ENCODE measurements at places on chromosomes 11 and 22.

GRCh38 chr11:47917599-47918369, 62.6 kb upstream of the PTPRJ start:
- no peak for DNase-seq
- no peaks in the 10 kb centered on the region for H3K36me3 ChIP-seq
- H3K4me1 ChIP-seq = peaks cover 34% of the 10 kb centered on the region
- no peaks in the 10 kb centered on the region for H3K27me3 ChIP-seq
- no peak overlapping the region for H3K27ac ChIP-seq

DNA sequence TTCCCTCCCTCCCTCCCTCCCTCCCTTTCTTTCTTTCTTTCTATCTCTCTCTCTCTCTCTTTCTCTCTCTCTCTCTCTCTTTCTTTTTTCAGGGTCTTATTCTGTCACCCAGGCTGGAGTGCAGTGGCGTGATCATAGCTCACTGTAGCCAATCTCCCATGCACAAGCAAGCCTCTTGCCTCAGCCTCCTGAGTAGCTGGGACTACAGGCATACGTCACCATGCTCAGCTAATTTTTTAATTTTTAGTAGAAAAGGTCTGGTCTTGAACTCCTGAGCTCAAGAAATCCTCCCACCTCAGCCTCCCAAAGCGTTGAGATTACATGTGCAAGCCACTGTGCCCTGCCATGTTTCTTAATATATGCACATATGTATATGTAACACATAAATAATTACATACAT, 19.0 kb downstream of the TSKU start:
- H3K4me1 ChIP-seq = no peaks in the 10 kb centered on the region
- H3K27ac ChIP-seq = no peak overlapping the region
- H3K36me3 ChIP-seq = no peaks in the 10 kb centered on the region
- DNase-seq = no peak
- H3K27me3 ChIP-seq = no peaks in the 10 kb centered on the region
- H3K4me3 ChIP-seq = no peak overlapping the region

- no peak for DNase-seq
- no peaks in the 10 kb centered on the region for H3K27me3 ChIP-seq
- H3K36me3 ChIP-seq = peaks cover 42% of the 10 kb centered on the region
- H3K4me1 ChIP-seq = peaks cover 17% of the 10 kb centered on the region
- no peak overlapping the region for H3K4me3 ChIP-seq
Observed at GRCh38 chr22:23834793-23835483, 3.9 kb downstream of the DERL3 start.

DNA sequence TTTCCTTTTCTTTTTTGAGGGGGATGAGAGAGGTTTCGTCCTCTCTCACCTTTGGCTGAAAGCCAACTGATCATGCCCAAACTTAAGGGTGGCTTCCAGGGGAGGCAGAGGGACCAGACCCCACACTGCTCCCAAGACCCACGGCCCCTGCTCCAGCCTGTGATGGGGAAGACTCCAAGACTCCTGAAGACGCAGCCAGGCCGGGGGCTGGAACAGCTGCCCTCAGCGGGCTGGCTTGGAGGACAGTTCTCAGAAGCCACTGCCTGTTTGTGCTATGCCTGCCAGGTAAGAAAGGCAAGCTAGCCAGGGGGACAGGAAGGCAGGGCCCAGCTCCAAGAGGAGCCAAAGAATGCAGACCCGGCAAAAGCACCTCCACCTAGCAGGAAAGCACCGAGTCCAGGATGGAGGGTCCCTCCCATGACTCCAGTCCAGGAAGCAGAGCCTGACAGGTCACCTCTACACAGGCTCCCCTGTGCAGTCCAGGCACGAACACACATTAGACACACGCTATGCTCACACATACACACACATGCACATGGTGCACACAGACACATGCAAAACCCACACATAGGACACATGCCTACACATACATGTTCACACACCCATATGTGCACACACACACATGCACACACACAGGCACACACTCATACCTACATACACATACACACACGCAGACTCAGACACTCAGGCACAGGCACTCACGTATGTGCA, 31.3 kb downstream of the GNB1L start:
- H3K27ac ChIP-seq = no peak overlapping the region
- H3K4me3 ChIP-seq = no peak overlapping the region
- no peaks in the 10 kb centered on the region for H3K36me3 ChIP-seq
- no peak for DNase-seq
- H3K27me3 ChIP-seq = no peaks in the 10 kb centered on the region

DNA sequence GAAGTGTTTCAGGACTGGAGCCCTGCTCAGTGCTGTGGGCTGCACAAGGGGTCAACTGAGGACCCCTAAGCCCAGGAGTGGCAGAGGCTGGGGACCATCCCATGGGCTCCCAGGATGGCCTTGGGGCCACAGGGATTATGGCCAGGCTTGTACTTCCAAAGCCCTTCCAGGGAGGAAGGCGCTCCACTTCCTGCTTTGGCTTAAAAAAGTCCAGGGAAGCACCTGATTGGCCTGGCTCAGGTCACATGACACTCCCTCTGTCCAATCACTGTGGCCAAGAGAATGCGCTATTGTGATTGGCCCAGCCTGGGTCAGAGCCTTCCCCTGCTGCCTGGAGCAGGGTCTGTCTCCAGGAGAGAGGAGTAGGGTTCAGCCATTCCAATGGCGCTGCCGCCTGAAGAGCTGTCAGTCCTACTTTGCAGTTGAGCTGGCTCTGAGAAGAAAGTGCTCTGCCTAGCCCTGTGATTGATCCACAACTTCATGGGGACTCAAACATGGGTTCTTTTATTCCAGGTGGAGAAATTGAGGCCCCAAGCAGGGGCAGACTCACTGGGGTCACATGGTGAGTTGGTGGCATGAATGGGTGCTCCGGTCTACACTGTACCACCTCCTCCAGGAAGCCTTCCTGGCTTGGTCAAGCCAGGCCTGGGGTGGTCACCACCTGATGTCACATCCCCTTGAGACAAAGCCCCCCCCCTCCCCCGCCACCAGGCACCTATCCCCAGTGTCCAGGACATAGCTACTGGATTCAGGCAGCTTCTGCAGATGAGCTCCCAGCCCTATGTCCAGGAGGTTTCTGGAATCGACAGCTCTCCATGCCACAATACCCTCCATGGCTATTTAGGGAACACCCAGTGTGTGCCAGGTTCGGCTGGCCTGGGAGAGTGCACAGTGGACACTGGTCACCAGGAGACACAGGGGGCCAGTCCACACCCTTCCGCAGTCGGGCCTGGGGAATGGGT, 48.2 kb downstream of the RTN4R start:
- no peaks in the 10 kb centered on the region for H3K4me1 ChIP-seq
- no peaks in the 10 kb centered on the region for H3K27me3 ChIP-seq
- H3K36me3 ChIP-seq = no peaks in the 10 kb centered on the region
- no peak overlapping the region for H3K4me3 ChIP-seq
- no peak overlapping the region for H3K27ac ChIP-seq
- no peak for DNase-seq

GRCh38 chr11:44199816-44200215, 104.3 kb downstream of the EXT2 start:
- H3K36me3 ChIP-seq = peaks cover 2% of the 10 kb centered on the region
- no peak overlapping the region for H3K4me3 ChIP-seq
- no peak overlapping the region for H3K27ac ChIP-seq
- no peak for DNase-seq
- H3K27me3 ChIP-seq = no peaks in the 10 kb centered on the region
- H3K4me1 ChIP-seq = no peaks in the 10 kb centered on the region

GRCh38 chr11:68347841-68348240, 35.5 kb downstream of the LRP5 start:
- no peaks in the 10 kb centered on the region for H3K36me3 ChIP-seq
- no peak overlapping the region for H3K4me3 ChIP-seq
- no peaks in the 10 kb centered on the region for H3K4me1 ChIP-seq
- no peaks in the 10 kb centered on the region for H3K27me3 ChIP-seq
- no peak overlapping the region for H3K27ac ChIP-seq

DNA sequence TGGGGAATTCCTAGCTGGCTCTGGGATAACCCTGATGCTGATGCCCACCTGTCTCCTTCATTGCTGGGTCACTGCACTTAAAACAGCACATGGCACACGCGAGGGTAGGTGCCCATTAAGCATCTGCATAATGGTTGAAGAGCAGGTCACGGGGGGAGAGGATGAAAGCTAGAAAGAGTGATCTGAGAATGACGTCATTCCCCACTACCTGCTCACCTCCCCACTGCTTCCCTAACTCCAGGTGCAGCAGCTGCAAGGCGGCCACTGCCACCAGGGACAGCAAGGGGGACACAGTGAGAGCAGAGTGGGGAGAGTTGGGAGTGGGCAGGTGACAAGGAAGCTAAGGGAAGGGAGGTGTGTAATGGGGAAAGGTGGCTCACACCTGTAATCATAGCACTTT, 27.0 kb downstream of the ADA2 start:
- H3K36me3 ChIP-seq = no peaks in the 10 kb centered on the region
- no peaks in the 10 kb centered on the region for H3K4me1 ChIP-seq
- no peak overlapping the region for H3K27ac ChIP-seq
- no peaks in the 10 kb centered on the region for H3K27me3 ChIP-seq
- DNase-seq = no peak

DNA sequence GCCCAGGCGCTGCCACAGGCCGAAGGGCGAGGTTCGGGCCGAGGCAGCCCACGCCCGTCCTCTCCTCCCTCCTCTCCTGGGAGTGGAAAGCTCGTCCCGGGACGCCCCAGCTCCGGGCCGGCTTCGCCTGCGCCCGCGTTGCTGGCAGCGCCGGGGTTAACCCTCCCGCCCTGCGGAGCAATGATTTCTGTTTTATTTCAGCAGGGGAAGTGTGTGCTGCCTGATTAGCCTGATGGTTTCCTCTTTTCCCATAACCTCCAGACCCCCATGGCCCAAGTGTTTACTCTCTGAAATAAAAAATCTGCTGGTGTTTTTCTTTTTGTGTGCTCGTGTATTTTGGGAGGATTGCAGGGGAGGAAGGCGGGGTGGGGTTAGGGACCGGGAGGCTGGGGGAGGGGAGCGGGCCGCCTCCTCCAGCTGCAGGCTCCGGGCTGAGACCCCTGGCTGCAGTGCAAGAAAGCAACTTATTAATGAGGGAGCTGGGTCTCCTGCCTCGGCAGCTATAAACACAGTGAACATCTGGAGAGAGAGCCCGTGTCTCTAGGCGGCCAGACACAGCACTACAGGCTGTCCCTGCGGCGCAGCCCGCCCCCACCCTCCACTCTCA, 38.6 kb downstream of the ETS1 start:
- DNase-seq = no peak
- no peaks in the 10 kb centered on the region for H3K27me3 ChIP-seq
- H3K4me3 ChIP-seq = peak overlapping the region; percentile 60
- peak overlapping the region; percentile 57 for H3K27ac ChIP-seq
- H3K4me1 ChIP-seq = peaks cover 42% of the 10 kb centered on the region

DNA sequence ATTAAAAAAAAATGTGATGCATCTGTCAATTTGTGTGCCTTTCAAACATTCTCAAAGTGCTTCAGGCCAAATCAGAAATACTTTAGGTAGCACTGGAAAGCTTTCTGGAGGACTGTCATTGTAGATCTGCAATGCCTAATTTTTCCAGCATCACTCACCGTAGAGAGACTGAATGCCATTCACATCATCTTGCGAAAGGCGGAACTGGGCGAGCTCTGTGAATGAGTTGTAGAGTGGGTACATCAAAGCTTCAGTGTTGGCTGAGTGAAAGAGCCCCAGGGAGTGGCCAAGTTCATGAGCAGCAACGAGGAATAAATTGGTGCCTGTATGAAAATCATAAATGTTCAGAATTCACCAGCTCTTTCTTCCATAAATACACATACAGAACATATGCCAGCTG, 4.0 kb downstream of the MMP10 start:
- no peak overlapping the region for H3K4me3 ChIP-seq
- no peaks in the 10 kb centered on the region for H3K4me1 ChIP-seq
- no peak overlapping the region for H3K27ac ChIP-seq

GRCh38 chr11:17428925-17429324, 40.5 kb upstream of the KCNJ11 start:
- no peak overlapping the region for H3K4me3 ChIP-seq
- H3K4me1 ChIP-seq = no peaks in the 10 kb centered on the region
- H3K36me3 ChIP-seq = no peaks in the 10 kb centered on the region
- H3K27me3 ChIP-seq = peaks cover 7% of the 10 kb centered on the region
- DNase-seq = no peak

DNA sequence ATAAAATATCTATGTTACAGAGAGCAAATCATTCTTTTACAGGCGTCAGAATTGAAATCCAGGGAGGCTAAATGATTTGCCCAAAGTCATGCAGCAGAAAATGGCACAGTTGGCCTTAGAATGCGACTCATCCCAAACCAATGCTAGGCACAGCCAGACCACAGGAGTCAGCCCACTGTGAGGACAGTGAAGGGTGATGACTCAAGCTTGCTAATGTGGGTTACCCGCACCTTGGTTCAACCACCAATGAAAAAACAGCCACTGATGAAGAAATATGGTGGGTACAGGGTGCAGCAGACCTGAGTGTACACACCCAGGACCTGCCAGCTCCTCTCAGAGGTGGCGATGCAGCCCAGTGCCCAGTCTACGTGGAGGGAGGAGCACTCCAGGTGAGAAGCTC, 89.7 kb downstream of the ZC3H12C start:
- no peak overlapping the region for H3K4me3 ChIP-seq
- 0 out of 2 replicates have a peak, but pooled peaks cover 3% of the 10 kb centered on the region for H3K4me1 ChIP-seq
- H3K27ac ChIP-seq = no peak overlapping the region
- H3K36me3 ChIP-seq = no peaks in the 10 kb centered on the region
- no peak for DNase-seq

GRCh38 chr22:49179886-49180682, 647.6 kb downstream of the BRD1 start:
- no peak for DNase-seq
- no peaks in the 10 kb centered on the region for H3K4me1 ChIP-seq
- H3K27me3 ChIP-seq = no peaks in the 10 kb centered on the region
- H3K4me3 ChIP-seq = no peak overlapping the region

- no peaks in the 10 kb centered on the region for H3K36me3 ChIP-seq
- no peak overlapping the region for H3K4me3 ChIP-seq
- no peak for DNase-seq
- peaks cover 2% of the 10 kb centered on the region for H3K27me3 ChIP-seq
- H3K27ac ChIP-seq = no peak overlapping the region
Observed at GRCh38 chr22:28074526-28074925, 155.5 kb upstream of the PITPNB start.
